Nucleus accumbens (tissue), 56 donors: ENCODE measurements at places on chromosomes 12 and 14.
A peak's percentile ranks its signal among the peaks of the same experiment; 100 is the strongest.

- DNase-seq, result no peak
Measured at GRCh38 chr12:6753772-6754356, 923 bp upstream of the MLF2 start.

DNA sequence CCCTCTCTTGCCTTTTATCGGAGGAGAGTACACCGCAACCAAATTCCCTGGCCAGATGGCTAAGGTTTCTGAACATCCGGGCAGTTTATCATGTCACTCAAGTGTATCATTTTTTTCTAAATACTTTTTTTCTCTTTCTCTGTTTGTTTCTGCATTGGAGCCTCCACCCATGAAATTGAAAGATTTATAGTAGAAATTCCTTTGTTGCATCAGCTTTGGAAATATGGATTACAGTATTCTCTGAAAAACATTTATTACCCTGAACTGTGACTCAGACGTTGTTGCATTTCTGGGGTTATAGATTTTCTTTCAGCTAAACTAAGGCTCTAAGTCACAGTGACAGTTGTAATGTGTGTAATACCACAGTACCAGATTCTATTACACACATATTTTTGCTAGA, 187.0 kb downstream of the SPTSSA start:
- no peak for DNase-seq

DNA sequence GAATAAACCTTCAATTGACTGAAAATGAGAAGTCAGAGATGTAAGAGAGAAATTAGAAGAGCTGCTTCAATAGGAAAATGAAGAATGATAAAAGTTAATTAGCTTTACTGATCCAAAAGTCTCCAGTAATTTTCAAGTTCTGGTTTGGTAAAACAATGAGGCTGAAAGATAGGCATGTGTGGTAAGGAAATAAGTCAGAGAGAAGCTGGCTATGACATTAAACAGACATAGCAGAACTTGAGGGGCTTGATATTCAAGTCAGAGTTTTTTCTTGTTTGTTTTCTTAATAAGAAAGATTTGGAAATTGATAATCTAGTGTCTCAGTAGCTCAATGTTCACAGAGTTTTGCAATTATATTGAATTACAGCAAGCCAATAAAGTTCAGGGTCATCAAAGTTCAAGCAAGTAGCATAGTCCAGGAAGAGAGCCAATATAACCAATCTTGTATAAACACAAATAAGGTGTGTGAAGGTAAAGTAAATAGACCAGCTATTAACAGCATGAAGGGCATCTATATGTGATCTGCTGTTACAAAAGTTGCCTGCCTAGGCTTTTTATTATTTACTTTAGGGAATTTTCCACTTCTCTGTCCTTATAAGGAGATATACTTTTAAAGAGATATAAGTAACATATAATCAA, 1111.5 kb downstream of the TRHDE start:
- no peak for DNase-seq

GRCh38 chr12:13173012-13173932, 23.3 kb upstream of the EMP1 start:
- DNase-seq, result no peak

DNA sequence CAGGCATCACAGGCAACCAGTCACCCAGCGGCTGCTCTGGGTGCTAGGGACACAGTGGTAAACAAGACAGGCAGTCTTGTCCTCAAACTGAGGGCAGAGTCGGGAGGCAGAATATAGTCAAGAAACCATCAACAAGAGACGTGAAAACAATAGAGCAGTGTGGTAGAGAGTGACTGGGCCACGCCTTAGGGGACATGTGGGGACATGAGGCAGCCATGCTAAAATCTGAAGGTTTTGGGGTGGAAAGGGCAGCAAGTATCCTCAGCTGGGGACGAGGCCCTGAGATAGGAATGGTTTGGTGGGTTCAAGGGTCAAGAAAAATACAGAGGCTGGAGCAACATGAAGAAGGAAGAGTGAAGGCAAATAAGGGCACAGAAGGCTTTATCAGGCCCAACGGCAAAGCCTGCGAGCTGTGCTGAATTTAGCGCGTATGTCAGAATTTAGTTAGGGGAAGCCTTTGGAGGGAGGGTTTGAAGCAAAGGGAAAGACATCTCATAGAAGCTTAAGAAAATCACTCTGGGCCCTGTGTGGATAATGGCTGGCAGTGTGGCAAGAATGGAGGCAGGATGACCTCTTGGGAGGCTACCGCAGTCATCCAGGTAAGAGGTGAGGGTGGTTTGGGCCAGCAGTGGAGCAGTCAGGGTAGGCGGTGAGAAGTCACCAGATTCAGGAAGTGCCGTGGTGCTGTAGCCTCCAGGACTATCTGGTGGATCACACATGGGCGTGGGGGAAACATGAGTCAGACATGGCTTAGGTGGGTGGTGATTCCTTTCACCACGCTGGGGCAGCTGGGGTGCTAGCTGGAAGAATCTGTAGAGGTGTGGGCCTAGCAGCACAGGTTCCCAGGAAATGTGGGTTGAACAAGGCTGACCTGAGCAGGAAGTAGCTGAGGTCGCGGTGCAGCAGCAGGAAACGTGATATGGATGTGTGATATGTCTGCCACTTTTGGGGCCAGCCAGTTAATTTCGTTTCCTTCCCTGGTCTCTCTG, 3.0 kb downstream of the EVL start:
- DNase-seq, result no peak

DNA sequence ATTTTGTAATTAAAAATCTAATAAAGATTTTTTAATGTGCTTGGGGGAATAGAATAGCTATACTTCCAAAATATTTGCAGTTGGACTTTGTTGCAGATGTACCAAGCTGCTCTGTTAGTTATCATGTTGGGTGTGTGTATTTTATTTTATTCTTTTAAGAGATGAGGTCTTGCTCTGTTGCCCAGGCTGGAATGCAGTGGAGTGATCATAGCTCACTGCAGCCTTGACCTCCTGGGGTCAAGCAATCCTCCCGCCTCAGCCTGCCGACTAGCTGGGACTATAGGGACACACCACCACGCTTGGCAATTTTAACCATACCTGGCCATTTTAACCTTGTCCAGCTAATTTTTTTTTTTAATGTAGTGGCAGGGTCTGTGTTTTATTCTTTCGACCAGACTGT, 54.7 kb upstream of the MAP1LC3B2 start:
- DNase-seq, result no peak

- DNase-seq, result peak; percentile 48
Measured at GRCh38 chr12:13000616-13000924, 505 bp upstream of the HEBP1 start.
